Activated CD4-positive, alpha-beta T cell treated with anti-CD3 and anti-CD28 coated beads, Interleukin-2, Interleukin-4, amounts not matched to agents 100 ng/mL and 50 ng/mL, durations not matched to agents 16 hours and 8 hours (primary cell): ENCODE measurements at places on chromosomes 4 and X.

GRCh38 chr4:80390178-80390577, 54.6 kb downstream of the CFAP299 start:
- DNase-seq = no peak

GRCh38 chr4:82481506-82481840, 51.1 kb downstream of the ENOPH1 start:
- DNase-seq = no peak

DNA sequence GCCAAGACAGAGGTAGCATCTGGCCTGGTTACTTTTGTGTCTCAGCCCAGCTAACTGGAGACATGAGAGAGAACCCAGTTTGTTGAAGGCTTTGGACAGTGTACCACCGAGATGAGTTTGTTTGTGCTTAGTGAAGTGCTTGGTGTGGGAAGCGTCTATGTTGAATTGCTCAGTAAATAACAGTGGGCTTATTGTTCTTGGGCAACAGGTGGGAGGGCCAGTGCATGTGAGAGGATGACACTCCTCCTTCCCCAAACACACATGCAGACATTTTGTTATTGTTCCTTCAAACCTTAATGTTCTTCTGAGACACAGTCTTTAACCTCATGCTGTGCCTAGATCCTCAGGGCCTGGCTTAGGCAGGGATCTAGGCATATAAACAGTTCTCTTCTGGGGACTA, 39.7 kb downstream of the MSN start:
- no peak for DNase-seq

GRCh38 chrX:68894142-68894512, 65.3 kb downstream of the EFNB1 start:
- DNase-seq = no peak

DNA sequence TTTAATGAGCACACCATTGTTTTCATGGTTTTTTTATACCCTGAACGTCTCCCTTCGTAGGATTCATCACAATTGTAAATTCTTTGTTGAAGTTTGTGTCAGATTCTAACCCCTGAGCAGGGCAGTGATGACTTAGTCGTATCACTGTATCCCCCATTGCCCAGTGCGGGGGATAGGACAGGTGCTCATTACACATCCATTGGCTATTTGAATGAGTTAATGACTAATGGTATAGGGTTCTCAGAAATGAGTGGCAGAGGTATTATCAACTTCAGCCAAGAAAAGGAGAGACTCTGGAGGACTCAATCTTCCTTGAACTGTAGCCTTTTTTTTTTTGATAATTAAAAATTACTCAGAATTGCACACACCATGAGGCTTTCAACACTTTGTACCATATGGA, 64.6 kb downstream of the SYNPO2 start:
- DNase-seq = no peak

GRCh38 chr4:78058591-78059523, 1.7 kb downstream of the FRAS1 start:
- DNase-seq = no peak

- no peak for DNase-seq
Observed at GRCh38 chr4:182143822-182144625, 99.2 kb upstream of the TENM3 start.
